ENCODE measurements at places on chromosomes 6 and 20.

DNA sequence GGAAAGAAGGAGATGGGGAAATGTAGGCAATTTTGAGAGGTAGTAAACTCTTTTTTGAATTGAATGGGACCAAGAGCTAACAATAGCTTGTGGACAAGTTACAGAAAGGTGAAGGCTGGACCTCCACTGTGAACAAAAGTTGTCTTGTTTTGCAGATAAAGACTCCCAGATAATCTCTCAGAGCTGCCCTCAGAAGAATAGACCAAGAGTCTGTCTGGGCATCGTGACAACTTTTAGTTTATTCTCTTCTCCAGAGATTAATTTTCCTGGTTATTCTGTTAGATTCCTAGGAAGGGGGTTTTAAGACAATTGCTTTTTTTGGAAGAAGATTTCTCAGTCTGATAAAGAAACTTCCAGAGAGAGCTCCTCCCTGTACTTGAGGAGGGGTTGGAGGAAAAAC is 161.9 kb downstream of the COL19A1 start:
- no peak for DNase-seq

GRCh38 chr6:28981431-28981832 is 23.7 kb downstream of the ZNF311 start:
- peak; percentile 52 for DNase-seq

DNA sequence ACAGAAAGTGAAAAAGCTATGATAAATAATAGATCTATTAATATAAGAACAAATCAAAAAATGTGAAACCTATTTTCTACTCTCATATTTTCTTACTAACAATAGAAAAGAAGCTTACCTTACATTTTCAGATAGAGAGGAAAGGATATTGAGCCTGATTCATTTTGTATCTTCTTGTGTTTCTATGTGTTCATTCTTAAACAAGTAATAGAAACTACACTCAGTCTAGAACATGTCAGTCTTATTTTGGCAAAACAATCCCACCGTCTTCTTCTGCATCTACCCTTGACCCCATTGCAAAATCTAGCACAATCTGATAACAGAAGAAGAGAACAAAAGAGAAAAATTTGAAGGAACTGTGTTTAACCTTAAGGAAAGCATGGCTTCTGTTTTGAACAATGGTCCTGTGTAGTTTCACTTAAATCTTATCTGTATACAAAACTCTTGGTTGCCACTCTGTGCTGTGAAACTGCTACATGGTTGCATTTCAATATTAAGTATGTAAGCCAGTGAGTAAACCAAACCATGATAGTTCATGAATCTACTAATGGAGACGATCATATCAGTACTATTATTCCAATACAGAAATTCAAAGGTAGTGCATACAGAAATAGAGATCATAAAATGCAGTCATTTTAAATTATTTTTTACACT is 69.5 kb upstream of the LGSN start:
- DNase-seq: no peak

DNA sequence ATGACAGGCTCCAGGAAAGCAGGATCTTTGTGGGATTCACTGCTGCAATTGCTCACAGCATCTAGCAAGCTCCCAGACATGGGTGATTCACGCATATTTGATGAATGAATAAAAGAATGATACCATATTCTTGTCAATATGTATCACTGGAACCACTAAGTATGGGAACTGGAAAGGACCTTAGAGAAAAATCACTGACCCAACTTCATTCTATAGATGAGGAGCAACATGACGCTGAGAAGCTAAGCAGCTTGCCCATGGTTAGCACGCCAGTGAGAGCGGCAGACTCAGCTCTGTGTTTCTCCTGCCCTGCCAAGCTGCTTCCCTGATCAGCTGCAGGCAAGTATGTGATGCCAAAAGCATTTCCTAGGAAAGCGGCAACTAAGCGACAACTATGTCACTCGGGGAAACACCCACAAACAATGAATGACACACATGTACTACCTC is 66.8 kb downstream of the PPP1R3G start:
- no peak for DNase-seq

- DNase-seq: no peak
These were observed 90.0 kb downstream of the PERP start for GRCh38 chr6:138017166-138017757.

DNA sequence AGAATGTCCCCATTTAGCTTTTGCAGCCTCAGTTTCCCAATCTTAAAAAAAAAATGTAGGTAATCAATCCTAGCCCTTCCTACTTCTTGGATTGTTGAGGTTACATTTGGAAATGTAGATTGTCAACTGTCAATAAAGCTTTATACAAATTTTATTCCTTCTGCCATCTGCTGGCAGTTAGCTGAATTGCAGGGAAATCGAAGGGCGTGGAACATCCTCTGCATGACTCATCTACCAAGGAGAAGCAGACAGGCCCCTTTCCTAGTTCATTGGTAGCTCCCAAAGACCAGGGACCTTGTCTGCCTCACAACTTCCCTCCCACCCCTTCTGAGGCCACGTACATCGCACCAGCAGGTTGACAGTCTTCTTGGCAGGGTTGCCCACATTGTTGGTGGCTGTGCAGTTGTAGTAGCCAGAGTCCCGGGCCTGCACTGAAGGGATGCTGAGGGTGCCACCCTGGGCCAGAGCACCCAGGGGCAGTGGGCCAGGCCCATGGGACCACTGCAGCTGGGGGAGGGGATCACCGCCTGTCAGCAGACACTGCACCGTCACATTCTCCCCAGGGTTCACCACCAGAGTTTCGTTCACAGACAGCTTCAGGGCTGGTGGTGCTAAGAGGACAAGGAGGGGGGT is 43.6 kb downstream of the MDGA1 start:
- DNase-seq: no peak

- DNase-seq: no peak
These were observed 105.1 kb downstream of the EDN3 start for GRCh38 chr20:59405226-59406200.

GRCh38 chr6:24257282-24257681 is 100.6 kb downstream of the DCDC2 start:
- no peak for DNase-seq

DNA sequence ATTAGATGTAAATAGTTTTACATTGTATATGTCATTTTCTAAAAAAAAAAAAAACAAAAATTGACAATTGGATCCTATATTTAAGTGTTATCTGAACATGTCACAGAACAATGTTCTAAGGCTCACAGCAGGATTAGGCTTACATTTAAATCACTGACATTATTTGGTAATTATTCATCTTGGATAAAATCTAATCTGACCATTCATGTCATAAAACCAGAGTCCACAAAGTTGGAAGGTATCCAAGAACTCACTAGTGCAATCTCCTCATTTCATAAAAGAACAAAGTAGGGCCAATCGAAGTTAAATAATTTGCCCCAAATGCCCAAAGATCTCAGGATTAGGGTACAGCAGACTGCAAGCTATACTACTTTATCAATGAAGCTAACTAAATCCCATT is 73.0 kb downstream of the PDSS2 start:
- no peak for DNase-seq

- no peak for DNase-seq
These were observed 433.7 kb downstream of the MAFB start for GRCh38 chr20:40255365-40255764.

DNA sequence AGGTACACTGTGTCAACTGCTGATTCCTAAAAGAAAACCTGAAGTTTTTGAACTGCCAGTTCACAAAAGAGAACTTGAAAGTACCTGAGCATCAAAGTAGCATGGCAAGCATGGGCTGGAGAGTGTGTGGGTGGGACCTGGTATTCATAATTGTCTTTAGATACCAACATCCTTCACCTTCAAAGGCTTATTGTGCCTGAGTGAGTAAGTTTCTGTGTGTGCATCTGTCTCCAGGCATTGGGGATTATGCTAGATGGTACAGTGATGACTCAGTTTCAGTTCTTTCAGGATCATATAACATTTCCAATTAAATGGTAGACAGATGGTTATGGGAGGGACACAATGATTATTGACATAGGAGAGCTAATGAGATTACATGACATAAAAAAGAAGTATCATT is 238.5 kb downstream of the ZFAND3 start:
- peak; percentile 27 for DNase-seq

- no peak for DNase-seq
These were observed 11.7 kb downstream of the HCK start for GRCh38 chr20:32063695-32064094.

- no peak for DNase-seq
These were observed 50.7 kb upstream of the TPD52L1 start for GRCh38 chr6:125102891-125103290.

- no peak for DNase-seq
These were observed 1.4 kb downstream of the AKIRIN2 start for GRCh38 chr6:87700397-87701343.

DNA sequence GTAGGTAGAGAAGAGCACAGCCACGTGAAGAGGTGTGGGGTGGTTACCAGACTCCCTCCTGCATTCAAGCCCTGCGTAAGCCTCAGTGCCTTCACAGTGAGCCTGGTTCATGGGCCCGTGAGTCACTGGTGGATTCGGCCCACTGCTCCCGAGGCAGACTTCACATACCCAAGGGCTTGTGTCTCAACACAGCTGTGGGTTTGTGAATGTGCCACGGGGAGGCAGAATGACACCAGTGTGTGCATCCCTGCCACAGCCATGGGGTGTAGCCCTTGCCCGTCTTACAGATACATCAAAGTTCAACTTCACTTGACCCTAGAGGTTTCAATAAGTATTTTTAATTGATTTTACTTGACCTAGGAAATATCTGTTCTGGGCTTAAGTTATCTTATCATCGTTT is 108.5 kb downstream of the MAP3K4 start:
- DNase-seq: no peak

DNA sequence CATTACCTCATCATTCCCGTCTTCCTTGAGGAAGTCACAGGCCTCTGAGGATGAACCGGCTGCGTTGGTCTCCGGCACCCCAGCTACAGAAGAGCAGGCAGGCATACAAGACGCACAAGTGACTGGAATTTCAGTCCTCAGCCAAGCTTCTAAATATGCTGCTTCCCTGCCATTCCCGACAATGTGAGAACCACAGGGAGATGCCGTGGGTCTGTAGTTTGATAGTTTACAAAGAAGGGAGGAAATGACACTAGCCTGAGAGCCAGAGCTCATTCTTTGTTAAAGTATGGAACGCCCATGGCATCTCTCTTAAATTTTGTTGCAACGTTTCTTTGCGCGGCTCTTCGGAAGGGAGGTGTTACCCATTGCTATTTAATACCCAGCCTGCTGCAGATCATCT is 25.7 kb downstream of the HEBP2 start:
- DNase-seq: no peak
